ENCODE measurements at places on chromosomes 1 and 21.

GRCh38 chr1:205936311-205936710, 6.9 kb downstream of the SLC26A9 start:
- no peak for DNase-seq

DNA sequence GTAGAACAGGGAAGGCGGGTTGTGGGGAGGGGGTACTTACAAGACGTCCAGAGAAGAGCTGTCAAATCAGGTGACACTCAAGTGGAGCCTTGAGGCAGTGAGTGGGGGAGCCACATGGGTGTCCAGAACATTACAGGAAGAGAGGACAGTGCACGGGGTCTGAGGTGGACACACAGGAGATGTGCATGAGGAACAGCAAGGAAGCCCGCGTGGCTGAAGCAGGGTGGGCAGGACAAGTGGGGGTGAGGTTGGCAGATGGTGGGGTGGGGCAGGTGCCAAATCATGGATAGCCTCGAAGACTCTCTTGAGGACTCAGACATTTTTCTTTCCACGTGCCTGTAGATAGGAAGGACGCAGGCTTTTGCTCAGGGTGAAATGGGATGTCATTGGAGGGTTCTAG, 921 bp downstream of the SMPDL3B start:
- DNase-seq: no peak

GRCh38 chr21:46196733-46197132, 12.5 kb upstream of the SPATC1L start:
- no peak for DNase-seq

- no peak for DNase-seq
These were observed 3.1 kb upstream of the DOCK7 start for GRCh38 chr1:62691062-62691844.

DNA sequence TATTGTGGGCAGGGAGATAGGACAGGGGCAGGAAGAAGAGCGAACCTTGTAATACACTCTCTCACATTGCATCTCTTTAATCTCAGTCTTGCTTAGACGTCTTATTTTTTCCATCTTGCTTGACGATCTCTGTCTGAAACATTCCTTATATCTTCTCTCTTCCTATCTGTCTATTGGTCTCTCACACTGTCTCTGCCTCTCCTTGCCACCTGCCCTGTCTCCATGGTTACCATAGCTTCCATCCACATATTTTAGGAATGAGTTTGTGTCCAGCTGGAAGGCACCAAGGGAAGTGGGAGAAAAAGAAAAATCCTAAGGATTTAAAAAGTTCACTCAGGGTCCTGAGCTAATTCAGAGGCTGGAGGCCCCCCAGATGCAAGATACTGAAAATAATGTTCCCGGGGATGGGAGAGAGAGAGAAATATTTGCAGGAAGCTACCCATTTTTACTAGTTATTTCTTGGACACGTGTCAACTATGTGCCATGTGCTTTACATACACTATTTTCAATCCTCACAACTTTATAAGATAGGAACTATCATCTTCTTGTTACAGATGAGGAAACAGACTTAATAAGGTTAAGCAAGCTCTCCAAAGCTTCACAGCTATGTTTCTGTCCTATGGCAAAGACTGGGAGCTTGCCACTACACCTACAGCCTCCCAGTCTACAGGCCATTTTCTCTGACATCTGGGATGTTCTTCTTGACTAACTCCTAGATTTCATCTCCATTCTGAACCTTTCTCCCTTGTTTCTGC, 933 bp downstream of the ANKRD34A start:
- peak; percentile 4 for DNase-seq

- DNase-seq: no peak
These were observed 19.0 kb upstream of the DOCK7 start for GRCh38 chr1:62706985-62707743.

GRCh38 chr1:22747021-22747734, 36.5 kb downstream of the EPHB2 start:
- no peak for DNase-seq

- peak; percentile 91 for DNase-seq
These were observed at the start of gene LRRC8D for GRCh38 chr1:89820422-89821321. LRRC8D (plus strand) TSS chr1:89821032; CDS start chr1:89933069, 112,037 bp downstream.

DNA sequence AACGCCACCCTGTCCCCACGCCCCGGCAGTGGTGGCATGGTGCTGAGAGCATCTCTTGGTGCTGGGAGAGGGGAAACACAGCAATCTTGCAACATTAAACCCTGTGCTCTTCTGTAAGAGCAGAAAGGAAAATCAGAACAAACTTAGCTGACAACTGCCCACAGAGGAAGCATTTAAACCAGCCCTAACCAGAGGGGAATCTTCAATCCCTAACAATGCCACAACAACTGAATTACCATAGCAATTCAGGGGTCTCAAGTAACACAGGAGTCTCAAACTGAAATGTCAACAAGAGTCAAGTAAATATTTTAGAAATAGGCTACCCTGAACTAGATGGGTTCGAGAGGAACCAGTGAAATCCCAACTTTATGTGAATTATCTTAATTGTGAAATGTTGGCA, 1983.6 kb downstream of the NCAM2 start:
- DNase-seq: no peak

DNA sequence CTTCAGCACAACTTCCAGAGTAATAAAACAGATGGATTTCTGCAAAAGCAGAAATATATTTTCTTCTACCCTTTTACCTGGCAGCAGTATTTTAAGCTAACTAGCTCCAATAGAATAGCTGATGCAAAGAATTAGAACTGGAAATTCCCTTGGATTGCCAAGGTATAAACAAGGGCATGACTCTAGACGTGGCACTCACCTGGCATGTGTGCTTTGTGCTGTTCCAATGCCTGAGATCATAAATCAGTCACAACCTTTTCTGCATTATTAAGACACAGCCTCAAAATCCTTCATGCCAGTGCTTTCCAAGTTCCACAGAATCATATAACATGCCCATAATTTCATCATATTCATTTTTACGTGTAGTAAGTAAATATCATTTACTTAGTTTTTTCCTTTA, 1048.7 kb downstream of the ADGRL2 start:
- DNase-seq: no peak

GRCh38 chr1:46611691-46612221, 4.9 kb downstream of the MOB3C start:
- peak; percentile 66 for DNase-seq

DNA sequence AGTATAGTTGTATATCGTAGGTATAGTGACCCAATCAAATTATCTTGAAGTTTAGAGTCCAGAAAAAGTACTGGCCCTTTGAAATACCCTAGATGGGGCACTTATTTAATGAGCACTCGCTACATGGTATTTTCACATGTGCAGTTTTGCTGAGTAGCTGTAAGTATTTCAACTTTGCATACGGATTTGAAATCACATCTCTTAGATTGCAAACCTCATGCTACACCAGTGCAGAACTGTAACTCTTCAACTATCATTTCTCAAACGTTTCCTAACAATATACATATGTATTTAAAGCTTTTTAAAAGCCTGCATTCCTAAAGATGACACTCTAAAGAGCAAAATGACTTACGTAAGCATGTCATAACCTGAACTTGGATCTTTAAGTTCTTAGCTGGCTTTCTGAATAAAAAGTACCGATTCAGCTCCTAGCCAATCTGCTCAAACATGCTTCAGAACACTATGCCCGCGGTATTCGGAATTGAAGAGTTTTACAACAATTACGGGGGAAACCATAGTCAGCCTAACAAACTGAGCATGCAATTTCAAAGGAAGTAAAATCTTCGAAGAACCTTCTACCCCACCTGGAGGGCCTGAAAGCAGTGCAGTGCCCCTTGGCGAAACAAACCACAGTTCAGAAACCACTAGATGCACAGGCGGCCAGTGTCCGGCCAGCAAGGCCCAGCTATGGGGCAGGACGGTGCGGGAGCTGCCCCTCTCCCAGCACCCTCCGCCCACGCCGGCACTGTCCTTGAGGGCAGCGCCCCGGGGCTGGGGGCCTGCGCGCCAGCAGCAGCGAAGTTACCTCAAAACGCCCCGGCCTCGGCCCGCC, 863 bp downstream of the FH start:
- peak; percentile 49 for DNase-seq

GRCh38 chr1:89660224-89661061, 27.5 kb downstream of the LRRC8C start:
- no peak for DNase-seq

DNA sequence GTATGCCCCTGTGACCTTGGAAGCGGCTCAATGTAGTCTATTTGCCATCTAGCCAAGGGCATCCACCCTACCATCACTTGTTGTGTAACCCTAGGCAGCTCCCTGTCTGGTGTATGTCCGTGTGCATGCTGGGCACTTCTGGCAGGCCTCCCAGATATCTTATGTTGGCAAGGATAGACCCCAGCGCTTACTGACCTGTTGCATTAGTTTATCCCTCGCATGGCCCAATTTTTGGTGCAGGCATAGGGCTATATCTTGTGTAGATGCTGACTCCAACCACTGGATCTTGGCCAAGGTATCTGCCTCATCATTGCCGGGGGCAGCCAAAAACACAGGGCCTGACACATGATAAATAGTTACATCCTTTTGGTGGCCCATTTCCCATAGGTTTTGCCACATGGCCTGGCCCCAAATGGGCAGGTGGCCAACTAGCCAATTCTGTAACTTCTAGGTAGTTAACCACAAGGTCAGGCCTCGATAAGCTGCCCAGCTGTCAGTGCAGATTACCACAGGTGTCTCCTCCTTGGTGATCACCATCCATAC, 14.0 kb upstream of the TBX19 start:
- DNase-seq: no peak

GRCh38 chr1:212045981-212046380, 10.4 kb downstream of the DTL start:
- DNase-seq: no peak

DNA sequence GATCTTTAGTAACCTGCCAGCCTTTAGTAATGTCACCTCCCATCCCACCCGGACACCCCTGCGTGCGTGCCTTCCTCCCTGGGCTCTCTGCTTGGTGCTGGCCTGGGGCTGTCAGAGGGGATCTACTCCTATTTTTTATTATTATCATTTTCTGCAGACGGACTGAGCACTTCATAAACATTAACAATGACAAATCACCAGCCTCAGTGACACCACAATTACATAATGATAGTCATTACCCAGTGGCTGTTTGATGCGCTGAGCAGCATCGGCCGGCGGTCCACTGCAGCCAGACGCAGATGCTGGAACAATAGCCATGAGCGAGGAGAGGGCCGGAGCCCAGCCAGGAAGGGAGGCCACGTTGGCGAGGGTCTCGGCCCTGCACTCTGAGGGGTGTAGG, 309.3 kb upstream of the AJAP1 start:
- DNase-seq: no peak

DNA sequence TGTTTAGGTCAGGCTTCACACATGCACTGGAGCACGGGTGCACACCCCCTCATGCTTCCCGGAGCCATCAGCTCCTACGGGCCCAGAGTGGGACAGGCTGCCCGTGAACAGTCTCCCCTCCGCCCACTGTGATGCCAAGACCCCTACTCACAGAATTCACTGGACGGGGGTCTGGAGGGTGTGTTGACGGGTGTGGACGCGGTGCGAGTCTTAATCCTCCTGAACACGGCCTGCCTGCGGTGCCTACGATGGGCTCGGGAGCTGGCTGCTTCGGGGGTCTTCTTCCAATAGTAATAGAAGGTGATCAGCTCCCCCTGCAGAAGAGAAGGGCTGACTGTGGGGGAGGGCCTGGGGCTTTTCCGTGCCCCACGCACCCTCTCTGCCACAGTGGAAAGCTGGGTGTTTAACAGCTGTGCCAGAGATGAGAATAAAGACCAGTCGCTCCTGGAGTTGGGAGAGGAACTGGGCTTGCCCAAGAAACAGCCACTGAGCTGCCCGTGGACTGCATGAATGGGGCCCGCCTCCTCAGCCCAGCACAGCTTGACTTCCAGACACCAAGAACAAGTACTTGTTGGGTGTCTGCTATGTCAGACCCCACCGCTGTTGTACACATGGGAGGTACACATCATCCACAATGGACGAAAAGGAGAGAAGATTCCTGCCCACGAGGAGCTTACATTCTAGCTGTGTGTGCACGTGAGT, 47.9 kb downstream of the SLC45A1 start:
- no peak for DNase-seq

DNA sequence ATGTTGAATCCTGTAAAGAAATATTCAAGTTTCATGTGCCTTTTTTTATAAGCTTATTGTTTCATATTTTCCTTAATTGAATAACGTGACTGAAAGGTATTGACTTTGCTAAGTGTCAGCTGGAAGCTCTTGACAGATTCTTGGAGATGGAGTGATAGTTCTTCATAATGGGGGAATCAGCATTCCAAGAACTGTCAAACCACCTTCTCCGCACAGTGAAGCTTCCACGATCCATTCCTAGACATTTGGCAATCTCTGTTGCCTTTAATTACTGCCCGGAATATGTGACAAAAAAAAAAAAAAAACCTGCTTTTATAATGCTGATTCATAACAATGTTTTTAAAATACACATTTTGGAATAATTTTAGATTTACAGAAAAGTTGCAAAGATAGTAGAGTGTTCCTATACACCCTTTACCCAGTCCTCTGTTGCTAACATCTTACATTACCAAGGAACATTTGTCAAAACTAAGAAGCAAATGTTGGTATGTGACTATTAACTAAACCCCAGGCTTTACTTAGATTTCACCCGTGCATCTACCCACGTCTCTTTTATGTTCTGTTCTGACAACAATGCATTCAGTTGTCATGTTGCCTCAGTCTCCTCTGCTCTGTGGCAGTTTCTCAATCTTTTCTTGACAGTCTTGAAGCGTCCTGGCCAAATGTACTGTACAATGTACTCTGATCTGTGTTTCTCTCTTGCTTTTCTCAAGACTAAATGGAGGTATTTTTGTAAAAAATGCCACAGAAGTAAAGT, 674.1 kb downstream of the SMYD3 start:
- no peak for DNase-seq

GRCh38 chr1:95146637-95147036, 29.5 kb downstream of the TLCD4 start:
- no peak for DNase-seq

DNA sequence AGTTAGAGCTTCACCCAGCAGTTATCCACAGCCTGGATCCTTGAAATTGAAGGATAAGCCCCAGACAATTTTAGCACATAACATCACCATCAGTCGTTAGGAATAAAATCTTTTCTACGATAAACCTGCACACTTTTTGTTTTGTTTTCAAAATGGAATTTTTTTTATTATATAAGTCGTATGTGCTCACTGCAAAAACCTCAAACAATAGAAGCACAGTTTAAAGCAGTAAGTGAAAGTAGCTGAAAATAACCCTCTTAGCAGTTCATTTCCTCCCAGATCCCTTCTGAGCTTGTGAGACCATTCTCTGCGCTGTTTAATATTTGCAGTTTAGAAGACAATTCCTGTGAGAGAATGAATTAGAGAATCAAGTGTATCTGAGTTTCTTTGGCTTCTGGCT, 38.3 kb downstream of the ELK4 start:
- DNase-seq: no peak

GRCh38 chr1:208347191-208347590, 103.0 kb upstream of the PLXNA2 start:
- no peak for DNase-seq

DNA sequence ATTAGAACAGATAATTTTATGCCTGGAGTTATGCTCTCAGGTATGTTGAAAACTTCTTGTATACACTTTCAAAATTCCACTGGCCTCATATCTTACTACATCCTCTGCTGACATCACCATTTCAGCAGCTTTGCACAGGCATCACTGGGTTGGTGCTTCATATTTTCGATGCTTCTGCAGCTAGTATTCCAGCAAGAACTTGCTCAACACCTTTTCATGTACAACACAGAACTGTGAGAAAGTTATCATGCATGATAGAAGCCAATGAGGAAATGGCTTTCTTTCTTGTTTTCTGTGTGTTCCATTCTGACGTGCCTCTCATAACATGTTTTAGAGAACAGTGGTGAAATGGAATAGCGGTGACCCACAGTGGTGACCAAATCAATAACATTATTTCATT, 5.1 kb upstream of the GBP5 start:
- no peak for DNase-seq
